Dermis blood vessel endothelial cell (primary cell): ENCODE measurements at places on chromosomes 11 and 22.

DNA sequence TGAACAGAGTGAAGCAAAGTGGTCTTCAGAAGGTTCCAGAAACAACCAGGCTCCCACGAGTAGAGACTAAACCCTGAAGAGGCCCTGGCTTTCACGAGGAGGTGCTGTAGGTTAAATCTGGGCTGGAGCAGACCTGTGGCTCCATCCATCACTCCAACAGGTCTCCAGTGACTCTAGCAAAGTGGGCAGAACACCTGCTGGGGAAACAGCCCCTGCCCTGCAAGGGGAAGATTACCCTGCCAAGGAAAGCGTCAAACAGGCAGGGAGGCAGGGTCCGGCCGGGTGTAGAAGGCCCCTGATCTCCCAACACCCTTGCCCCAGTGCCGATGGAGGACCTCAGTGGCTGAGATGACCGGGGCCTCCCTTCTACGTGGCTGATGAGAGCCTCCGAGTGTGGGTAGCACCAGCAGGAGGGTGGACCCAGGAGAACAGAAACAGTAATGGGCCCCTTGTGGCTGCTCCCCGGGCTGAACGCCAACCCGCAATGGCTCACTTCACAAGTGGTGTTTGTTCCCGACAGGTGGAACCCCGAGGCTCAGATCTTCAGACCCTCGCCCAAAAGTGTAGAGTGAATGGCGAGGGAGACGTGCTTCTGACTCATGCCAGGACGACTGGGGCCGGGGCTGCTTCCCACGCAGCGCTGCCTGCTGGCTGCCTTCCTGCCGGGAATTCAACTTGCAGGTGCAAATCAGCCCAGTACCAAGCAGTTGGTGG lies 112.0 kb downstream of the SHANK2 start:
- DNase-seq = no peak

DNA sequence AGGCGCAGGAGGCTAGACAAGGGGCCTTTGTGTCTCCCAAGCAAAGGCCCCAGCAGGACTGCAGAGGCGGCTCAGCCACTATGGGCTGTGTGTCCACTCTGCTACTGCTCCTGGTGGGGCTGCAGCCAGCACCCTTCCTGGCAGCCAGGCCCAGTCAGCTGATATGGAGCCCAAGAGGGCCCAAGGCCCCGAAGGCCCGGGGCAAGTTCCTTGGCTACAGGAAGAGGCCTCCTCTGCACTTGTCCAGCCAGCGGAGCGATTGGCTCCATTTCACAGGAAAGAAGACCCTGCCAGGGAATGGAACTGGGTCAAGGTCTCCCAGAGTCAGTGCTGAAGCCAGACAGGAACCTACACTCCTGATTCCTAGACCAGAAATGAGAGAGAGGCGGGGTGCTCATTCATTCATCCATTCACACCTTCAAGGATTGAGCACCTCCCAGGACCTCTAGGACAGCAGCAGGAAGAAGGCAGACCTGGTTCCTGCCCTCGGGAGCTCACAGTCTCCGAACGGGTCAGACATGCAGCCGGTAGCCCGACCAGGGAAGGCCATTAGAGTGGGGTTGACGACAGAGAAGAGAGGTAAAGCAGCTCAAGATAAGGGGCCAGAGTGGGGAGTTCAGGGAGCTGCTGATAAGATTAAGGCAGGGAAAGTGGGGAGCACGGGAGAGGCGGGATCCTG lies 811 bp upstream of the P2RY2 start:
- DNase-seq = no peak

- DNase-seq = no peak
Observed at GRCh38 chr11:95593111-95593510, 196.5 kb downstream of the FAM76B start.

DNA sequence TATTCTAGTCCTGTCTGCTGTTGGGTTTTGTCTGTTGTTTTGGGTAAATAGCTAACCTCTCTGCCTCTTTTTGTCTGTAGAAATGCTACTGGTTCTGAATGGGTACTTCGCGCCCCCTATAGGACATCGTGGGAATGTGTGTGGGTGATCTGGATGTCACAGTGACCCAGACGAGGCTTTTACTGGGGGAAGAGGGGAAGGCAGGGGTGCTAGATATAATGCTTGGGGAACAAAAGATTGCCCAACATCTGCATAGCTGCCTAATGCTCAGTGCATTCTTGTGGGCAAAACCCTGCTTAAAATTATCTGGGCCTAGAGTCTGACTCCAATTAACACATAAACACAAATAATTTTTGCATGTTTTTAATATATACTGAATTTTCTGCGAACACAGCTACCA lies 57.7 kb downstream of the BMAL1 start:
- DNase-seq = peak; percentile 82

DNA sequence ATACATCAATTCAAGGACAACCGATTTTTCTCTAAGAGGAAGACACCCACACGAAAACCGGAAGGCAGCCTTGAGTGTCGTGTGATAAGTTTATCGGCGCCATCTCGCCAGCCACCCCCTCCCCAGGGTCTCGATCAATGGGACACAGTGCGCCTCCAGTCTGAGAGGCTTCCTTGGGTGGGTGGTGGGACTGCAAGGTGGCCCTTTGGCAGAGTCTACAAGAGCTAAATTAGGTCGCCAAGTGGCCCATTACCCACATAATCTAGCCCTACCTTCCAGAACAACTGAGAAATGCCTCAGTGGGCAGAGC lies 64.0 kb downstream of the CD6 start:
- DNase-seq = no peak

GRCh38 chr11:63537293-63538101 lies 889 bp downstream of the PLAAT4 start:
- peak; percentile 8 for DNase-seq

DNA sequence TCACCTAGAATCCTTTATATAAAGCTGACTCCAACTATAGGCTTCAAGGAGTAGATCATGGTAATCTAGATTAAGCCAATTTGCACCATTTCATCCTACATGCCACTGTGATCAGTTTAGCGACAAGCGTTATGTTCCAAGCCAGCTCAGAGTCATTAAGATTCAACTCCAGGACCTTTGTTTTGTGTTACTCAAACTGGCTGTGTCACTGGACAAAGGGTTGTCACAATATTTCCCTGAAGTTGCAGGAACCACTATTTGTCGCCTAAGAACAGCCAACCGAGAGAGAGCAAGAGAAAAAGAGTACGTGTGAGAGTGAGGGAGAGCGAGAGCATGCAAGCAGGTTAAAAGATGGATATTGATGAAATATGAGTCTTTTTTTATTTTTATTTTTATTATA lies 104.8 kb downstream of the USP35 start:
- DNase-seq = no peak

- DNase-seq = no peak
Observed at GRCh38 chr22:19819208-19819910, 35.3 kb downstream of the GNB1L start.

DNA sequence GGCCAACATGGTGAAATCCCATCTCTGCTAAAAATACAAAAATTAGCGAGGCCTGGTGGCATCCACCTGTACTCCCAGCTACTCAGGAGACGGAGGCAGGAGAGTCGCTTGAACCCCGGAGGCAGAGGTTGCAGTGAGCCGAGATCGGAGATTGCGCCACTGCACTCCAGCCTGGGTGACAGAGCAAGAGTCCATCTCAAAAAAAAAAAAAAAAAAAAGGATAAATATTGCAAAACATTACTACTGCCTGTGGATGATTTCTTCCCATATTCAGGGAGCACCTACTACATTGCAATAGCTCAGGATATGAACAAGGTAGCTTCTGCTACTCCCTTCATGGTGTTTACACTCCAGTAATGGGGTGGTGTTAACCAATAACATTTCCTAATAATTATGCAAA lies 980.6 kb downstream of the NTM start:
- DNase-seq = no peak

DNA sequence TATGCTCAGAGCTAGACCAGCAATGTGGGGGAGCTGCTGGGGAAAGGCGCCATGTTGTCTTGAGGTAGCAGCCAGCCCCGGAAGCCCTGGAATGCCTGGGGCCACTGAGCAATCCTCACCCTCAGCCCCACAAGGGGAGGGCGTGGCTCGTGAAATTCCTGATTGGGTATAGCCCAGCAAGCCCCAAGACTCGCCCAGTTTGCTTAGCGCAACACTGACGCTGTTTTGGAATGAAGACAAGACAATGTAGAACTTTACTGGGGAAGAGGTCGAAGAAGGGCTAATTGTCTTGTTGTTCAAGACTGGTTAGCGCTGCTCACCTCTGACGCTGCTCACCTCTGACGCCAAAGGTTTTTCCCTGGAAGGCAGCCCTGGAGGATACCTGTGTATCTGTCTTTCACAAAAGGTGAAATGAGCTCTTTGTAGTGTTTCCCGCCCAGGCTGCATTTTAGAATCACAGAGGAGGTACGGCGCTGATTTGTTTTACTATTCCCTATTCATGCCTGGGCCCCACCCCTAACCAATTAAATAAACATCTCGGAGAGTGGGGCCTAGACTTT lies 47.6 kb downstream of the ST3GAL4 start:
- DNase-seq = no peak

GRCh38 chr11:117840881-117841550 lies 16.5 kb upstream of the FXYD2 start:
- no peak for DNase-seq

DNA sequence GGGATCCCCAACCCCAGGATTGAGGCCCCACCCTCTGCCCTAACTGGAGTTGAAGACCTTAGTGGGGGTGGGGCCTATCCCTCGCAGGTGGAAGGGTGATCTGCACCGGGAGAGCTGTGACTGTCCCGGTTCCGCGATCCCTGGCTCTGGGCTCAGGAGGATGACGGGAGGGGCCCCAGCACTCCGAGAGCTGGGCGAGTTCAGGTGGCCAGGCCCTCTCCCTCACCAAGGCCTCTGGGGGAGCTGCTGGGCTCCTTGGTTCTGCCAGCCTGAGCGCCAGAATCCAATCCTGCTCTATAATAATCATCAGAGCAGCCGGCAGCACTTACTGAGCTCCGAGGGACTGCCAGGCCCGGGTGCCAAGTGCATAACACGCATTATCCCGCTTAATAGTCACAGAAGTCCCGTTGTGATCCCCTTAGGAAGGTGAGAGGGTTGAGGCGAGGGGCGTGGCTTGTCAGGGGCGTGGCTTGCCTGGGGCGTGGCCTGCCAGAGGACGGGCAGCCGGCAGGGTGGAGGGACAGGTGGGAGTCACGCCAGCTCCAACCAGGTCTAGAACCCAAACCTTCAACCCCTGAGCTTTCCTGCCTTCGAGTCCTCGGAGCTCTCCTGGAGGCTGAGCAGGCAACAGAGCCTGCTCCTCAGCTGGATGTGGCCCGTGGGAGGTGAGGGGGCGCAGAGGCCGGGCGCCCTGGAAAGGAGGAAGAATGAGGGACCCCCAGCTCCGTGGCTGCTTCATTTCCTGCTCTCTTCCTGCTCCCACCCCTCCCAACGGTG lies 7.3 kb upstream of the SYT7 start:
- DNase-seq = peak; percentile 25

DNA sequence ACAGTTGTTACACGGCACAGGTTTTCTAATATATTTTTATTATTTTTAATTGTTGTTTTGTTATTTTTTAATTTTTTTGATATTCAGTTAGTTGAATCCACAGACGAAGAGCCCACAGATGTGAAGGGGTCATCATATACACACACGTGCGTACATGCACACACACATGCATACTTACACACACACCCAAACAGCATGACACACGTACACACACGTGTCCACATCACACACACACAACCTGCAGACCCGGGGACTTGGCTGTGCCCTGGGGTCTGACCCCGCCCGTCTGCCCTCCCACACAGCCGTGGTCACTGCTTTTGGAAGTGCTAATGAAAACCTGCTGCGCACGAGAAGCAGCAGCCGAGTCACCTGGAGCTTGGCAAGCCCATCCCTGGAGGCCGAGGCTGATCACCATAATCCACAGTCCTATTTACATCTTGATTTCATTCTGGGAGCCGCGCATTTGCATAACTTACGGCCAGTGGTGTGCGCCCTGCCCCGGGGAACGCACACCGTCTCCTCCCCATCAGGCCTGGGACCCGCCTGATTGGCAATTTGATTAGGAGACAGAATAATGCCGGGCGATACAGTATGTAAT lies 110.3 kb downstream of the BRD1 start:
- no peak for DNase-seq
